ENCODE measurements at places on chromosomes 5 and 9. TPM values are rescaled to one million over a fixed set of nuclear protein-coding genes. Genes with fewer than 3 reads are reported as not detected.
A peak's percentile ranks its signal among the peaks of the same experiment; 100 is the strongest.

Gene LARP1
- total RNA-seq, result 96.2 TPM

GRCh38 chr5:173318881-173319620, 9.2 kb downstream of the STC2 start:
- H3K4me3 ChIP-seq, result no peak overlapping the region
- peaks cover 63% of the 10 kb centered on the region for H3K4me1 ChIP-seq
- H3K36me3 ChIP-seq, result peaks cover 2% of the 10 kb centered on the region

GRCh38 chr9:6564360-6564759, 81.2 kb downstream of the GLDC start:
- DNase-seq, result no peak
- H3K27ac ChIP-seq, result no peak overlapping the region
- no peak overlapping the region for H3K4me3 ChIP-seq
- H3K27me3 ChIP-seq, result no peaks in the 10 kb centered on the region
- H3K4me1 ChIP-seq, result no peaks in the 10 kb centered on the region

- H3K27me3 ChIP-seq, result no peaks in the 10 kb centered on the region
- no peak overlapping the region for H3K4me3 ChIP-seq
- H3K27ac ChIP-seq, result no peak overlapping the region
- DNase-seq, result no peak
- peaks cover 10% of the 10 kb centered on the region for H3K36me3 ChIP-seq
- no peaks in the 10 kb centered on the region for H3K4me1 ChIP-seq
Observed at GRCh38 chr5:7857926-7858632, 7.1 kb upstream of the CFAP90 start.

- no peaks in the 10 kb centered on the region for H3K36me3 ChIP-seq
- no peaks in the 10 kb centered on the region for H3K27me3 ChIP-seq
- H3K27ac ChIP-seq, result no peak overlapping the region
- H3K4me3 ChIP-seq, result no peak overlapping the region
Observed at GRCh38 chr5:159995907-159996306, 13.0 kb upstream of the TTC1 start.

GRCh38 chr5:126777257-126777974, 480 bp downstream of the LMNB1 start:
- no peaks in the 10 kb centered on the region for H3K36me3 ChIP-seq
- H3K27me3 ChIP-seq, result no peaks in the 10 kb centered on the region
- peak; percentile 70 for DNase-seq
- peak overlapping the region; percentile 63 for H3K4me3 ChIP-seq

DNA sequence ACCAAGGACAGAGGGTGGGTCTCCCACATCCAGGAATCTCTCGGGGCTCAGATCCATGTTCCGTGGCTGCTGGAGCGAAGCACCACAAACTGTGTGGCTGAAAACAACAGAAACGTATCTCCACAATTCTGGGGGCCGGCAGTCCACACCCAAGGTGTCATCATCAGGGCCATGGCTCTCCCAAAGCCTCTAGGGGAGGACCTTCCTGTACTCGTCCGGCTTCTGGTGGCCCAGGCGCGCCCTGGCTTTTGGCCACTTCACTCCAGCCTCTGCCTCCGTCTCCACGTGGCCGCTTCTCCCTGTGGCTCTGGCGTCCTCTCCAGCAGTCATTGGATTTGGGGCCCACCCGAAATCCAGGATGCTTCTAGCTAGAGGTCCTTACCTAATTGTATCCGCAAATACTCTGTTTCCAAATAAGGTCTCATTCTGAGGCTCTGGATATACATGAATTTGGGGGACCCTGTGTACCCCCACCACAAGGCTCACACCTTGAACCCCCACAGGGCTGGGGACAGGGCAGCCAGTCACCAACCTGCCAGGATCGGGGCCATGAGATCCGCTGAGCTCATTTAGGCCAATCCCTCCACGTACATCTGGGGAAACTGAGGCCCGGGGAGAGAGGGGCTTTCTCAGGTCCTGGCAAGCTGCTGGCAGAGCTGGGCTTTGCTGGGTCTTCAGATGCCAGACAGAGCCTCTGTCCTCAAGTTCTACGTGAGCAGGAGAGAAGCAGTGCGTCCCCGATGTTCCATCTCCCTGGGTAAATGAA, 158.2 kb downstream of the OLFM1 start:
- DNase-seq, result no peak
- H3K4me3 ChIP-seq, result no peak overlapping the region
- no peaks in the 10 kb centered on the region for H3K36me3 ChIP-seq
- peaks cover 27% of the 10 kb centered on the region for H3K4me1 ChIP-seq
- H3K27me3 ChIP-seq, result no peaks in the 10 kb centered on the region

Gene SPATA6L
- 3.6 TPM for total RNA-seq

DNA sequence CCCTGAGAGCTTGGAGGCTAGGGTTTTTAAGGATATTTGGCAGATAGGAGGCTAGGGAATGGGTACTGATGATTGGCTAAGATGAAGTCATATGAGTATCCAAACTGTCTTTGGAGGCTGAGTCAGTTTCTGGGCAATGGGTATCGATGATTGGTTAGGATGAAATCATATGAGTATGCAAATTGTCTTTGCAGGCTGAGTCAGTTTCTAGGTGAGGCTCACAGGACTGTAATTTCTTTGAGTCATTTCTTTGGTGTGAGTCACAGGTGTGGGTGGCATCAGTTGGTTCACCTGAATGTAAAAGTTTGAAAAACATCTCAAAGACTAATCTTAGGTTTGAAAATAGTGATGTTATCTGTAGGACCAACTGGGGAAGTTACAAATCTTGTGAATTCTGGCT, 1068.0 kb downstream of the NR2F1-AS1 start:
- H3K27ac ChIP-seq, result no peak overlapping the region
- H3K27me3 ChIP-seq, result no peaks in the 10 kb centered on the region
- H3K4me1 ChIP-seq, result no peaks in the 10 kb centered on the region
- H3K36me3 ChIP-seq, result no peaks in the 10 kb centered on the region
- H3K4me3 ChIP-seq, result no peak overlapping the region

- H3K4me1 ChIP-seq, result peaks cover 5% of the 10 kb centered on the region
- peak overlapping the region; percentile 94 for H3K27ac ChIP-seq
- peak overlapping the region; percentile 58 for H3K4me3 ChIP-seq
- H3K36me3 ChIP-seq, result no peaks in the 10 kb centered on the region
- no peaks in the 10 kb centered on the region for H3K27me3 ChIP-seq
Observed at GRCh38 chr9:104747245-104747564, 278 bp upstream of the NIPSNAP3A start.

- no peaks in the 10 kb centered on the region for H3K36me3 ChIP-seq
- no peak overlapping the region for H3K27ac ChIP-seq
- DNase-seq, result no peak
- H3K27me3 ChIP-seq, result no peaks in the 10 kb centered on the region
- no peaks in the 10 kb centered on the region for H3K4me1 ChIP-seq
Observed at GRCh38 chr5:14698495-14698894, 34.0 kb downstream of the OTULIN start.

- no peak for DNase-seq
- H3K27ac ChIP-seq, result no peak overlapping the region
- peaks cover 15% of the 10 kb centered on the region for H3K4me1 ChIP-seq
- no peaks in the 10 kb centered on the region for H3K36me3 ChIP-seq
- no peaks in the 10 kb centered on the region for H3K27me3 ChIP-seq
Observed at GRCh38 chr5:149956685-149957084, 3.9 kb upstream of the SLC26A2 start.

DNA sequence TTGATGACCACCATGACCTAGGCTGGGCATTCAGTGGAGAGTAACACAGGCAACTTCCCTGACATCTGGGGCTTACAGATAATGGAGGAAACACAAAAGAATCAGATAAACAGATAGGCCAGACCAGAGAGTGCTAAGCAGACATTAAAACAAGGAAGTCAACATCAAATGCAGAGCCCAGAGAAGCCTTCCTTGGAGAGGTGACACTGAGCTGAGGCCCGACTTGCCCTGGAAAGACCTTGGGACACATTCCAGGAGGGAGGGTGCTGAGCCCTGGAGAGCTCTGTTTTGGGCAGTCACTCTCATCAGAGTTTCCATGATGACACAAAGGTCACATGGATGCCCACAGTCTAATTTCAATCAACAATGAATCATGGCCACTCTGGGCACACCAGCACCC, 31.9 kb upstream of the C5orf58 start:
- no peak for DNase-seq
- no peak overlapping the region for H3K4me3 ChIP-seq
- H3K4me1 ChIP-seq, result no peaks in the 10 kb centered on the region
- H3K27me3 ChIP-seq, result no peaks in the 10 kb centered on the region
- no peak overlapping the region for H3K27ac ChIP-seq

DNA sequence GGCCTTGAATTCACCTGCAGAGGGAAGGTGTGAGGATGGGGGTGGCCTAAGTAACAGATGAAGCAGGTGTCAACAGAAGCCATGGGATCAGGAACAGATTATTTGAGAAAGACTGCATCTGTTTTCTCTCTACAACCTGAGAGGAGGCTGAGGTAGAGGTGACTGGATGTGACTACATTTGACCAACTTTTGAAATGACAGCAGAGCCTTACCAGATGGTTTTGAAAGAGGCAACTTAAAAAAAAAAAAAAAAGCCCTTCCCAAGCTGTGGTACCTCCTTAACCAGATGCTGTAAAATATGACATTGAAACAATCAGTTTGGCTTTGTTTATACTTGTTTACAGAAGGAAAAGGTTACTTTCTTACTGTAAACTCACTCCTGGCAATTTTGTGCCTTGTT, 108.6 kb downstream of the TRIO start:
- no peaks in the 10 kb centered on the region for H3K27me3 ChIP-seq
- no peak overlapping the region for H3K4me3 ChIP-seq
- no peak for DNase-seq

DNA sequence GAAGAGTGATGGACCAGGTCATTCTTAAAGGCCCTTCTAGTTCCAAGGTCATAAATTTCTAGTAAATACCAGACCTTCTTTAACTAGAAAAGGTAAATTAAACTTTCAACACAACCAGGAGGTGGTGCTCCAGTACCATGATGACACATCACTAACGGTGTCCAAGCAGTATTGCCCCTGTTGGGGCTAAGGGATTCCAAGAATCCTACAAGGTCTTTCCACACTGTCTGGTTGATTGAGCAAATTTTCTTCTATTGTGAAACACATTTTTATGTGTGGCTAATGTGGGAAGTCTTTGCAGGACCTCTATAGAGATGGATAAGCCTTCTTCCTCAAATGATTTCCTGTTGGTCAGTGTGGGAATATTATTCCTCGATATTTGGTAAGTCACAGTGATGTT, 459.6 kb upstream of the PAPPA start:
- peak; percentile 13 for DNase-seq
- H3K4me1 ChIP-seq, result no peaks in the 10 kb centered on the region
- H3K36me3 ChIP-seq, result no peaks in the 10 kb centered on the region
- no peaks in the 10 kb centered on the region for H3K27me3 ChIP-seq
- no peak overlapping the region for H3K27ac ChIP-seq

Gene KIF12
- total RNA-seq, result 135 TPM

DNA sequence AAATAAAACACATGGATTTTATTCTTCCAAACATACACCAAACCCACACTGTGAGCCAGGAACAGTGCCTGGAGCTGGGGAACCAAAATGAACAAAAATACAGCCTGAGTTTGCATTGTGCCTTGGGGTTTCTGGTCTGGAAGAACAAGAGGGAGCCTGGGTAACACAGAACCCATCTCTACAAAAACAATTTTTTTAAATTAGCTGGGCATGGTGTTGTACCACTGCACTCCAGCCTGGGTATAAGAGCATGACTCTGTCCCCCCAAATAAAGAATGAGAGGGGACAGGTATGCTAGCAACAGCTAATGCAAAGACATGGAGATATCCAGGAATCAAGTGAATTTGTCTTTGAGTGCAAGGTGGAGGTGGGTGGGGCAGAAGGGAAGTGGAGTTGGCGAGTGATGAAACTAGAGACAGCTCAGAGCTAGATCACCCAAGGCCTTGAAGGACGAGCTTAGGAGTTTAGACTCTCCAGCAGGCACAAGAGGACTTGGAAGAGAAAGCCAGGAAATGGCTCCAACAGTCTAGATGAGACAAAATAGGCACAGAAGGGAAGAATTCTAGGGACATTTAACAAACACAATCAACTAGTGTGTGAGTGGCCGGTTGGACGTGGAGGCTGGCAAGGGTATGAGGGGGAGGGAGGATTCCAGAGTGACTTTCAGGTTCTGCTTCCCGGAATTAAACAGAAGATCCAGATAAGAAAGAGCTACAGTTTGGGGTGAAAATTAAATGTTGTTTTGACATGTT, 47.4 kb downstream of the FNBP1 start:
- H3K27ac ChIP-seq, result no peak overlapping the region
- DNase-seq, result no peak
- peaks cover 8% of the 10 kb centered on the region for H3K4me1 ChIP-seq
- H3K4me3 ChIP-seq, result no peak overlapping the region
- H3K27me3 ChIP-seq, result no peaks in the 10 kb centered on the region

DNA sequence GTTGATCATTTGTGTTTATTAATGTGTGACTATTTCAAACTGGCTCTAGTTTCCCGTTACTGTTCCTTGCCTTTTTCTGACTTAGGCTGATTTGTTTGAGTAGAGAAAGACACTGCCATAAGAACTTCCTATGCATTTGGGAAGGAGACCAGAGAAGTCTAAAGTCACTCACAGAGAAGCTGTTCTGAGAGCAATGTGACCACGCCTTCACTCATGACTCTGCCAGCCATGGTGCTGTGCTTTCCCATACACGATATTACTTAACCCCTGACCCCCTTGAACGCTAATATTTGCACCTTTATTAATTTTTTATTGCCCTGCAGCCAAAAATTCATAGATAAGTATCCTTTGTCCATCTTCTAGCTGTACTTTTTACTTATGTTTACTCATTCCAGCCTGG, 20.9 kb downstream of the SLC28A3 start:
- H3K4me1 ChIP-seq, result peaks cover 14% of the 10 kb centered on the region
- no peak for DNase-seq
- no peak overlapping the region for H3K27ac ChIP-seq
- H3K36me3 ChIP-seq, result no peaks in the 10 kb centered on the region
- H3K27me3 ChIP-seq, result no peaks in the 10 kb centered on the region

DNA sequence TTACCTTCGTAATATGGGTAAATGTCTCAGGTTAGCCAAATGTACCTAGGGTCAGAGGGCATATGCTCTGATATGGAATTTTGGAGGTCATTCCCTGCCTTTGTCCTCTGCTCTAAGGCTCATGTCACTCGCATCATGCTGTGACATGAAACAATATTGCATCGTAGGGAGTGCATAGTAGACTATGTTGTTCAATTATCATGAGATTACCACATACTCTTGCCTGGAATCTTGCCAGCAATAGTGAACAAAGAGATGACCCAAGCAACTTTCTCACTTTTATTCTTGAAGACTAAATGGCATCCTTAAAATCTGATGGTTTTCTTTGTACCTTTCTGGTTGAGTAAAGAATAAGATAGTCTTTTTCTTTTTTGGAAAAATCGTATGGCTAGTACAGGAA, 27.6 kb downstream of the ZNF462 start:
- no peak for DNase-seq
- H3K4me1 ChIP-seq, result no peaks in the 10 kb centered on the region
- no peaks in the 10 kb centered on the region for H3K27me3 ChIP-seq
- H3K27ac ChIP-seq, result no peak overlapping the region

GRCh38 chr5:66680804-66681203, 84.6 kb downstream of the MAST4 start:
- H3K27me3 ChIP-seq, result no peaks in the 10 kb centered on the region
- H3K4me1 ChIP-seq, result peaks cover 18% of the 10 kb centered on the region
- H3K4me3 ChIP-seq, result no peak overlapping the region
- H3K27ac ChIP-seq, result no peak overlapping the region
- DNase-seq, result no peak
- no peaks in the 10 kb centered on the region for H3K36me3 ChIP-seq

Gene CDC20B
- total RNA-seq, result not detected

All from body of pancreas (tissue), 4 donors.